Cardiac septum (tissue), 1 donor: ENCODE measurements at places on chromosomes 11 and 22. TPM values are rescaled to one million over a fixed set of nuclear protein-coding genes. Genes with fewer than 3 reads are reported as not detected.

The PNPLA5 gene
- not detected for total RNA-seq

The SLC22A6 gene
- total RNA-seq: not detected

The TRPC6 gene
- 0.78 TPM for total RNA-seq

- no peak for DNase-seq
These were observed 39.4 kb upstream of the TTC12 start for GRCh38 chr11:113274713-113275582.

The TNNI2 gene
- total RNA-seq: 0.78 TPM

DNA sequence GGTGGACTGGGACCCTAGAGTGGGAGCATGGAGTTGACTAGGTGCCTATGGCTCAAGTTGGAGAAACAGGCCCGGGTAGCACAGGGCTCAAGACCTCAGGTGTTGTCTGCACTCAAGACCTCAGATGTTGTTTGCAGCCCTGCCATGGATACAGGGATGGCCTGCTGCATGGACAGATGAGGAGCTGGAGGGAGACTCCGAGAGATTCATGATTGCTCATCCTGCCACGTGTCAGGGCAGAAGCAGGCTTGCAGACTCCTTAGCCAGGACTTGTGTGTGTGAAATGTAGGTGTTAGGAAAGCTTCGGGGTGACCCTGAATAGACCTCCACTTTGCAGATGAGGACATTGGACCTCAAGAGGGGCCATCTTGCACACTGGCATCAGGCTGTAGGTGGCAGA is 921 bp downstream of the CCDC116 start:
- no peak for DNase-seq

DNA sequence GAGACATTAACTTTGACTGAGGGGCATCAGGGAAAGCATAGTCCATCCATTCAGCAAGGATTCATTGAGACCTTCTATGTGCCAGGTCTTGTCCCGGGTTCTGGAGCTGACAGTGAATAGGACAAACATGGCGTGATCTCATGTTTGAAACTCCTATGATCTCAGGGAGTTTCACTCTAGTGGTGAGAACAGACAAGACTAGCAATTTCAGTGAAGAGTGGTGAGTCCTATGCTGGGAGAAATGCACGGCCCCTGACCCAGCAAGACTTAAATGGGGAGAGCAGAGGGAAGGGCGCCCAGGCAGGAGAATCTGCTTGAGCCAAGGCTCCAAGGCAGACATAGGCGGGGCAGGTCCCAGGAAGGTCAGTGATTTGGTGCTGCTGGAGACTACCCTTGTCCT is 155.7 kb downstream of the CEP164 start:
- no peak for DNase-seq
